ENCODE measurements at places on chromosomes 12 and 14. TPM values are rescaled to one million over a fixed set of nuclear protein-coding genes. Genes with fewer than 3 reads are reported as not detected.

GRCh38 chr14:89121968-89122620 is 294.9 kb downstream of the FOXN3 start:
- H3K4me1 ChIP-seq, result no peaks in the 10 kb centered on the region
- no peak overlapping the region for H3K4me3 ChIP-seq
- H3K36me3 ChIP-seq, result no peaks in the 10 kb centered on the region
- DNase-seq, result no peak
- no peaks in the 10 kb centered on the region for H3K27me3 ChIP-seq

- H3K4me3 ChIP-seq, result peak overlapping the region; percentile 16
- peak; percentile 58 for DNase-seq
- peaks cover 100% of the 10 kb centered on the region for H3K4me1 ChIP-seq
- peak overlapping the region; percentile 96 for H3K27ac ChIP-seq
Measured at GRCh38 chr12:3256103-3256631, 179.0 kb downstream of the TSPAN9 start.

GRCh38 chr14:76644855-76645518 is 116.3 kb upstream of the VASH1 start:
- H3K4me3 ChIP-seq, result no peak overlapping the region
- no peak overlapping the region for H3K27ac ChIP-seq
- no peaks in the 10 kb centered on the region for H3K4me1 ChIP-seq
- peak; percentile 19 for DNase-seq

- DNase-seq, result no peak
- H3K4me1 ChIP-seq, result no peaks in the 10 kb centered on the region
- no peaks in the 10 kb centered on the region for H3K27me3 ChIP-seq
- no peak overlapping the region for H3K27ac ChIP-seq
- H3K36me3 ChIP-seq, result no peaks in the 10 kb centered on the region
Measured at GRCh38 chr14:51285120-51285519, 45.1 kb downstream of the TMX1 start.

DNA sequence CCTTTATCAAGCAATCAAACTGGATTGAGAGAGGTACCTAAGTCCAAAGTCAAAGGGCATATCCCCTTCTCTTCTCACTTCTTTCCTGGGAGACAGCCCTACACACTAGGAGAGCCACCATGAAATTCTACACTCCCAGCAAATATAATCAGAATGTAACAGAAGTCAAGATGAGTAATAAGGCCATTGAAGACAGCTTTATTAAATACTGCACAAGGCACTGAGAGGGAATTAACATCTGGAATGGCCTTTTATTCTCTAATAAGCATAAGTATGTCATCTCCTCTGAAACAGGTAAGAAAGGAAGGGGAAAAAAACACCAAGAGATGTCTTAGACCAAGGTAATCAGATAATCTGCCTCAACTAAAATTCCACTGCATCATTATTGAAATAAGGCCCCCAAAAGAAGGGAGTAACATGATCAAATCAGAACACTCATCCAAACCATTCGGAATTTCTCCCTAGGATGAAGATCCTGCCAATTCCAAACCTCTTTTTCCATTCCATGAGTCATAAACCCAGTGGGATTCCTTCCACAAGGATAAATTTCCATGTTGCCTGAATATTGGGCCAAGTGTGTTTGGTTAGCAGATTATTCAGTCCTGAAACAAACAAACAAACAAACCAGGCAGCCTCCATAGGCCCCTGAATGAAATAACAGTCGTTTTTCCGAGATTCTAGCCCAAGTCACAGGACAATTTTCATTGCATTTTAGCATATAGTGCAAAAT is 19.9 kb downstream of the SLC35F4 start:
- H3K4me1 ChIP-seq, result no peaks in the 10 kb centered on the region
- no peak for DNase-seq
- H3K4me3 ChIP-seq, result no peak overlapping the region
- no peaks in the 10 kb centered on the region for H3K36me3 ChIP-seq
- H3K27me3 ChIP-seq, result no peaks in the 10 kb centered on the region

GRCh38 chr12:15882118-15882971 is at the start of gene STRAP:
Gene STRAP, plus strand, starts transcription at chr12:15882387. Its CDS starts 321 bp downstream, at chr12:15882708.
- H3K4me1 ChIP-seq, result peaks cover 60% of the 10 kb centered on the region
- H3K27me3 ChIP-seq, result no peaks in the 10 kb centered on the region
- peak within 1 kb of the TSS; percentile 89 for H3K4me3 ChIP-seq
- peak within 1 kb of the TSS; percentile 98 for H3K27ac ChIP-seq
- peaks cover 10% of the 10 kb centered on the region for H3K36me3 ChIP-seq

GRCh38 chr12:132428936-132429601 is 60.9 kb upstream of the FBRSL1 start:
- peaks cover 24% of the 10 kb centered on the region for H3K4me1 ChIP-seq
- H3K27me3 ChIP-seq, result peaks cover 99% of the 10 kb centered on the region
- no peak for DNase-seq
- H3K4me3 ChIP-seq, result no peak overlapping the region
- no peaks in the 10 kb centered on the region for H3K36me3 ChIP-seq

GRCh38 chr12:104420868-104421267 is 35.9 kb upstream of the CHST11 start:
- no peak overlapping the region for H3K4me3 ChIP-seq
- no peaks in the 10 kb centered on the region for H3K36me3 ChIP-seq
- H3K27me3 ChIP-seq, result no peaks in the 10 kb centered on the region
- no peak overlapping the region for H3K27ac ChIP-seq

- H3K27me3 ChIP-seq, result no peaks in the 10 kb centered on the region
- H3K27ac ChIP-seq, result no peak overlapping the region
- no peak overlapping the region for H3K4me3 ChIP-seq
- no peaks in the 10 kb centered on the region for H3K36me3 ChIP-seq
- DNase-seq, result no peak
- no peaks in the 10 kb centered on the region for H3K4me1 ChIP-seq
Measured at GRCh38 chr14:59026081-59026480, 162.4 kb upstream of the DAAM1 start.

GRCh38 chr14:73619524-73619923 is 7.2 kb downstream of the ACOT6 start:
- no peak for DNase-seq
- no peaks in the 10 kb centered on the region for H3K36me3 ChIP-seq
- H3K27ac ChIP-seq, result no peak overlapping the region
- no peak overlapping the region for H3K4me3 ChIP-seq
- H3K4me1 ChIP-seq, result no peaks in the 10 kb centered on the region

DNA sequence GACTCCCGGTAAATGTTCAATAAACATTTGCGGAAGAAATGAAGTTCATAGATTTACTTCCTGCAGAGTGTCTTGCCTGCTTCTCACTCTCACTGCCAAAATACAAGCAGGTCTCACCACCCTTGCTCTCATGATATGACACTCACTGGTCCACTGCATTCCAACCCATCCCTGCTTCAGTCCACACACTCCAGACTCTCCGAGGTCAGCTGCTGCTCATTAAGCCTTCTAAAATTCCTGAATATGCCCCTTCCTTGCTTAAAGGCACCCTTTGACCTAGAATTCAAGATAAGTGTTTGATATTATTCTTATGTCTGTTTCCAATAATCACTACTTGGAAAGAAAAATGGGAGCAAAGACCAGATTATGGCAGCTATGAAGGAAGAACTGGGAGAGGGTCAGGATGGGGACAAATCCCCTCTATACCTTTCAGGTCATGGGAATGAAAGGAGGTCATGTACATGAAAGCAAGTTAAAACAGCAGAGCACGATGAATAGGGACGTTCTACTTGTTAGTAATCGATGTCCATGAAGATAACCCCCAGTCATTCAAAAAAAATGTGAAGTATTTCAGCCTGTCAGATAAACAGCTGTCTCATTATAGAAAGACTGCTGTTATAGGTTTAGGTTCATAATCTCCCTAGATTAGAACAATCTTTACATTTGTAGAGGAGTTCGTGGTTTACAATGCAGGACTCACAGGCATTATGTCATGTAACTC is 10.5 kb upstream of the NID2 start:
- H3K27me3 ChIP-seq, result no peaks in the 10 kb centered on the region
- peak overlapping the region; percentile 47 for H3K27ac ChIP-seq
- no peak overlapping the region for H3K4me3 ChIP-seq
- no peaks in the 10 kb centered on the region for H3K36me3 ChIP-seq
- peaks cover 46% of the 10 kb centered on the region for H3K4me1 ChIP-seq
- DNase-seq, result no peak

GRCh38 chr12:49295082-49295936 is at the start of gene PRPH:
Gene PRPH, plus strand, starts transcription at chr12:49295147. Its CDS starts 54 bp downstream, at chr12:49295201.
- H3K36me3 ChIP-seq, result no peaks in the 10 kb centered on the region
- peaks cover 41% of the 10 kb centered on the region for H3K4me1 ChIP-seq
- no peak for DNase-seq

DNA sequence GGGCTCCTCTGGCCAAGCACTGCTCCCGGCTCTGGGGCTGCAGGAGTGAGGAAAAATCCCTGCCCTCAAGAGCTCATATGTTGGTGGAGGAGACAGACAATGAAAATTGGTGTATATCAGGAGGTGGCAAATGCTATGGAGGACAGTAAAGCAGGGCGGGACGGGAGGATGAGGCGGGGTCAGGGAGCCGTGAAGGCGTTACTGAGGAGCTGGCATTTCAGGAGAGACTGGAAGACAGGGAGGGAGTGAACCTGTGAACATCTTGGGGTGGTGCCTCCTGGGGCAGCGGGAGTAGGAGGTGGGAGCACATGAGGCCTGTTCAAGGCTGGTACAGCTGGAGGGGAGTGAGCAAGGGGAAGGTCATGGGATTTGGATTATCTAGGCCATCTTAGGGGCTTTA is 26.6 kb downstream of the TSPAN9 start:
- peak overlapping the region; percentile 66 for H3K27ac ChIP-seq
- no peak for DNase-seq
- H3K27me3 ChIP-seq, result no peaks in the 10 kb centered on the region
- H3K4me1 ChIP-seq, result peaks cover 90% of the 10 kb centered on the region
- H3K36me3 ChIP-seq, result no peaks in the 10 kb centered on the region

DNA sequence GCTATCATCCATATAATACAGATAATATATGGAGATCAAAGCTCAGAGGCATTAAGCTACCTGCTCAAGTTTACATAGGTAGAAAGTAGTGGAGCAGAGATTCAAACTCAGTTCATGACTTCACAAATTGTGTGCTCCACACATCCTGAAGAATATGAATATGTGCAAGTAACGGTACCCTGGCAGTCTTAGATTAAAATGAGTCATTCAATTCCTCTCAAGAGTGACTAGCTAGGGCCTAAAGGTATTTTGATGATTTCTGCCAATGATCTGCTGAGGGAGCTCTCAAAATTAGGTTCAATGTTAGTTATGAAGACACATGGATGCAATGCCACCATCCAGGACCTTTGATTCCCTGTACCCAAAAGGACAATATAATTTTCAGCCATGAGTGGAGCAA is 58.9 kb downstream of the GRIP1 start:
- no peaks in the 10 kb centered on the region for H3K4me1 ChIP-seq
- no peak overlapping the region for H3K27ac ChIP-seq
- no peaks in the 10 kb centered on the region for H3K27me3 ChIP-seq
- DNase-seq, result no peak
- H3K36me3 ChIP-seq, result no peaks in the 10 kb centered on the region

DNA sequence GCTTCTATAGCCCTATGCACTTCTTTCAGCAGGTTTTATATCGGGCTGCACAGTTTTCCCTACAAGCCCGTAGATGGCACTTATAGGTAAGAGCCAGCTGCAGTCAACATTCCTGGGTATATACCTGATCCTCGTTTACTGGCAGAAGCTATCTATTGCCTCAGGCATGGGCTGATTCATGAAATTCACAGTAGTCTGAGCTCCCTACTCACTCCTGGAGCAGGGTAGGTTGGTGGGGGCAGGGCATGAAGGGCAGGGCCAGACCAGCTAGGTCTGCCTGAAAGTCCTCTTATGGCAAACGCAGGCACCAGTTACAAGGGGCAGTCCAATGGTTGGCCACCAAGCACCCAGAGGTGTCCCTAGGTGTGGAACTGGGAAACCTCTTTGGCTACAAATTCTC is 345.8 kb downstream of the RPS29 start:
- no peak overlapping the region for H3K4me3 ChIP-seq
- no peaks in the 10 kb centered on the region for H3K4me1 ChIP-seq
- DNase-seq, result no peak

GRCh38 chr12:120574106-120574505 is 7.1 kb downstream of the POP5 start:
- DNase-seq, result no peak
- H3K27me3 ChIP-seq, result no peaks in the 10 kb centered on the region
- H3K4me1 ChIP-seq, result peaks cover 34% of the 10 kb centered on the region
- H3K27ac ChIP-seq, result peak overlapping the region; percentile 45
- no peak overlapping the region for H3K4me3 ChIP-seq
- H3K36me3 ChIP-seq, result peaks cover 100% of the 10 kb centered on the region

DNA sequence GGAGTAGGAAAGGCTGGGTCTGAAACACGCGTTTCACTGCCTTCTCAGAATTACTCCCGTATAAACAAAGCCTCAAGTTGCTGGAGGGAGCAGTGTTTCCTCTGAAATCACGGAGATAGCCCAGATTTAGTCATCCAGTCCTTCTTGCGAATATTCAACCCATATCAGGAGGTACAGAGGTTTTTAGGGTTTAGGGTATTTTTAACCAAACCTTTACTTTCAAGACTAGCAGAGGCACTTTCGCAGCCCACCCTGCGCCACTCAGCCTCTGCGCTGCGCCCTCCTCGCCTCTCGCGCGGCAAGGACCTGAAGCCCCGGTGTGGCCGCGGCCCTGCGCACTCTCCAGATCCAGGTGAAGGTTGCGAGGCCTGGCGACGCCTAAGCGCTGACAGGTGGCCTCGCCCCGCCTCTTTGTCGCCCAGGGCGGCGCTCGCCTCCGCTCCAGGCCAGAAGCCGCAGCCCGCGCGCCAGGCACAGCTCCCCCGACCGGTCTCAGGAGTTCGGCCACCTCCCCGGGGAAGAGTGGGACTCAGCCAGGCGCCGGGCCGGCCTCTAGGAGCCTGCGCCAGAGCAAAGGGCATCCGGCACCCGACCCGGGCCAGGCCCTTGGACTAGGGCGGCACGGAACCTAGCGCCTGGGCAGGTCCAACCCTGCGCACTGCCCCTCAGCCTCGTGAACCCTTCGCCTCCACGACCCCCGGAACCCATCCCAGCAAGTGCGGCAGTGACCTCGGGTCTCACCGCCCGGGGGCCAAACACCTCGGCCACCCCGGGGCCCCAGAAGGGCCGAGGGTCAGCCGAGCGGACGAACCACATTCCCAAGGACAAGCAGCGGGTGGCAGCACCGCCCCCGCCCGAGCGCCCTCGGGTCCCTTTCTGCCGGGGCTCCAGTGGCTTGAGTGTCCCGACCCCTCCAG is 1.8 kb upstream of the SAMD4A start:
- H3K27ac ChIP-seq, result peak overlapping the region; percentile 99
- no peaks in the 10 kb centered on the region for H3K36me3 ChIP-seq
- peak overlapping the region; percentile 89 for H3K4me3 ChIP-seq
- no peaks in the 10 kb centered on the region for H3K27me3 ChIP-seq

GRCh38 chr14:106691601-106692291 is 1165.4 kb downstream of the TMEM121 start:
- H3K36me3 ChIP-seq, result no peaks in the 10 kb centered on the region
- no peaks in the 10 kb centered on the region for H3K4me1 ChIP-seq
- peaks cover 24% of the 10 kb centered on the region for H3K27me3 ChIP-seq
- H3K4me3 ChIP-seq, result no peak overlapping the region
- peak; percentile 14 for DNase-seq

EML5 gene
- 0.36 TPM for total RNA-seq

NFE2 gene
- total RNA-seq, result 0.71 TPM

SELPLG gene
- 3.4 TPM for total RNA-seq

HPD gene
- total RNA-seq, result 1.3 TPM

SAMD4A gene
- total RNA-seq, result 173 TPM

TTC7B gene
- 55.5 TPM for total RNA-seq

ADGRD1 gene
- 99.5 TPM for total RNA-seq

PMCH gene
- not detected for total RNA-seq

HCAR1 gene
- total RNA-seq, result not detected

EPS8 gene
- total RNA-seq, result 18.9 TPM

PLXNC1 gene
- total RNA-seq, result 2.5 TPM

SIX4 gene
- total RNA-seq, result 1.5 TPM

SAV1 gene
- total RNA-seq, result 29.5 TPM

FAM90A1 gene
- total RNA-seq, result 0.30 TPM

LIN7A gene
- 11.9 TPM for total RNA-seq

PLCZ1 gene
- total RNA-seq, result 0.49 TPM
